ENCODE measurements at places on chromosomes 7 and 10.
A peak's percentile ranks its signal among the peaks of the same experiment; 100 is the strongest.

DNA sequence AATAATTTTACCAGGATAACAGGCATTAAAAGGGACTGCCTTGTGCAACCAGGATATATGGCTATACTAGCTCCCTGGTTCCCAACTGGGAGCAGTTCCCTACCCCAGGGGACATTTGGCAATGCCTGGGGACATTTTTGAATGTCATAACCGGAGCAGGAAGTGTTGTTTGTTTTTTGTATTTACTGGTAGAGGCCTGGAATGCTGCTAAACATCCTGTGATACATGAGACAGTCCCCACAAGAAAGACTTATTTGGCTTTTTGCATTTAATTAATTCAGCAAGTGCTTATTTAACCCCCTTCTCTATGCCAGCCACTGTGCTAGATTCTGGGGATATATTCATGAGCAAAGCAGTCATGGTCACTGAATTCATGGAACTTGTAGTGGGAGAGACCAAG lies 181.2 kb downstream of the BBS9 start:
- no peak for DNase-seq

GRCh38 chr10:59627366-59628018 lies 82.2 kb downstream of the SLC16A9 start:
- DNase-seq, result no peak

- peak; percentile 52 for DNase-seq
Measured at GRCh38 chr7:68684246-68684839, 913.9 kb upstream of the AUTS2 start.

DNA sequence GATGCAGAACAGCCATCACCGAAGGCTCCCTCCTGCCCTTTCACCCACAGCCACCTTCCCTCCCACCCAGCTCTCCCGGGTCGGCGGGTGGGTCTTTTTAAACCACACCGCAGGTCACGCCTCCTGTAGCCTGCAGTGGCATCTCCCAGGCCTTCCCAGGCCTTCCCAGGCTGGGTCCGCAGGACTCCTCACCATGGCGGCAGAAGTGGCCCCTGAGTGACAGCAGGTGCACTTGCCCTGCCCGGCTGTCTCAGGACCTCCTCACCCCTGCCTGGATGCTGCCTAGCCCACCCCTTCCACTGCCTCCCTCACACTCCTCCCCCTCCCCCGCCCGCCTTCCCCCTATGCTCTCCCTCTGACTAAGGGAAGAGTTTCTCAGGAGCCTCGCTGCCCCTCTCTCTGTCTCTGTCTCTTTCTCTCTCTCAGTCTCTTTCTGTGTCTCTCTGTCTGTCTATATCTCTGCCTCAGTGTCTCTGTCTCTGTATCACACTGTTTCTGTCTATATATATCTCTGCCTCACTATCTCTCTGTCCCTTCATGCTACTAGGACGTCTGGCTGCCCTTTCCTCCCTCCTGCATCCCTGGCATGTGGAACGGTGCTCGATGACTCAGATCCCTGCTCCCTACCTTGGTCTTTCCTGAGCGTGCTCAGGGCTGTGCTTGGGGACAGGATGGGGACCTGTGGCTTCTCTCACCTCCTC lies 57.5 kb downstream of the GLRX3 start:
- no peak for DNase-seq

- DNase-seq, result no peak
Measured at GRCh38 chr7:120996333-120996987, 7.9 kb downstream of the CPED1 start.

- no peak for DNase-seq
Measured at GRCh38 chr7:38321515-38321944, 48.1 kb upstream of the TARP start.

- DNase-seq, result no peak
Measured at GRCh38 chr7:80584778-80585177, 53.7 kb upstream of the CD36 start.

DNA sequence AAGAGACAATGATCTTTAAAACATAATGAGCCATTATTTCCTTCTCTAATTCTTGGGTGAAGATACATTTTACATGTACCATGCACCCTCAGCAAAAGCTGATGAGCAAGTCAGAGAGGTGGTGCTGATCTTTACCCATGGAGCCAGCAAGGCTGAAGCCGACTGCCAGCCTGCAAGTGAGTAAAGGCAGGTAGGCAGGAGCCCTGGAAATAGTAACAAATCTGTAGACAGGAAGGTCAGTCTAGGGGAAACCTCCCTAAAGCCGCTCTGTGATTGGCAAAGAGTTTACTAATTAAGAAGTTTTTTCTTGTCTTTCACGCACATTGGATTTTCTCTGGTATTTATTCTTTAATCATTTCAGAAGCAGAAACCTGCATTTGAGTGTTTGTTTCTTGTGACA lies 67.9 kb downstream of the PRKCQ start:
- DNase-seq, result no peak
